Glutamatergic neuron (in vitro differentiated cells): ENCODE measurements at places on chromosomes 7 and 10. TPM values are rescaled to one million over a fixed set of nuclear protein-coding genes. Genes with fewer than 3 reads are reported as not detected.

BAMBI gene
- total RNA-seq: 5.8 TPM

DNA sequence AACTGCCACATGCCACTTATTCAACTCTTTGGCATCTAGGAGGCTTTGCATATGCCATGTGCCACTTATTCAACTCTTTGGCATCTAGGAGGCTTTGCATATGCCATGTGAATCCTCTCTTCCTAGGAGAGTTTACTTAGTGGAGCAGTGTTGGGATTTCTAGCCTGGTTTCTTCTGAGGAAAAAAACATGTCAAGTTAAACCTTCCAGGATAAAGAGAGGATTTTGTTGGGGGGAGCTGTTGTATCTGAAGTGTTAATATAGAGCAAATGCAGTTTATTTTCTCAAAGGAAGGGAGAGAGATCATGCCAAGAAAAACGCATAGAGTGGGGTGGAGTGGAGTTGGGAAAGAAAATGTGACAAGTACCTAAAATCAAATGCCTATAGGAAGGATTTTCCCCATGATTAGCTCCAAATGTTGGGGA, 91.5 kb downstream of the MCU start:
- DNase-seq: no peak
- peaks cover 7% of the 10 kb centered on the region for H3K4me1 ChIP-seq
- H3K27ac ChIP-seq: no peak overlapping the region
- H3K4me3 ChIP-seq: no peak overlapping the region
- H3K27me3 ChIP-seq: no peaks in the 10 kb centered on the region

STEAP4 gene
- not detected for total RNA-seq

EEPD1 gene
- total RNA-seq: 63.9 TPM

CYP26A1 gene
- total RNA-seq: 4.2 TPM

DNA sequence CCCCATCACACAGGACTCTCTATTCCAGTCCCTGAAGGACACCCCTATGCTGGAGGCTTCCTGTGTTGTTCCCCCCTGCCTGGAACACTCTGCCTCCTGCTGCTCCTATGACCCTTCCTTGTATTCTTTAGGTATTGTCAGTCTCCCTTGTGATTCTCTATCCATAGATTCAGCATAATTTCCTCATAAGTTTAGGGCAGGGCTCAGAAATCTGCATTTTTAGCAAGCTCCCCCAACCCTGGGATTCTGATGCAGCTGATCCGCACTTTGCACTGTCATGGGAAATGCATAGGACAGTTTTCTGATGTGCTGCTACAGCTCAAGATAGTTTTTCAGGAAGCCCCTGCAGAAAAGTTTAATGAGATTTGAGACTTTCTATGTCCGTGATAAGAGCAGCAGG, 79.9 kb downstream of the ADRA2A start:
- no peaks in the 10 kb centered on the region for H3K36me3 ChIP-seq
- no peak overlapping the region for H3K4me3 ChIP-seq

- H3K4me3 ChIP-seq: no peak overlapping the region
- no peak for DNase-seq
- no peaks in the 10 kb centered on the region for H3K36me3 ChIP-seq
- H3K27me3 ChIP-seq: peaks cover 4% of the 10 kb centered on the region
- no peaks in the 10 kb centered on the region for H3K4me1 ChIP-seq
- H3K27ac ChIP-seq: no peak overlapping the region
These were observed 4.8 kb downstream of the FSCN3 start for GRCh38 chr7:127598318-127598717.
